Stimulated activated CD8-positive, alpha-beta memory T cell treated with anti-CD3 and anti-CD28 coated beads, Interleukin-4, amount 100 ng/mL, for 4 hours (primary cell): ENCODE measurements at places on chromosomes 3 and 15.

DNA sequence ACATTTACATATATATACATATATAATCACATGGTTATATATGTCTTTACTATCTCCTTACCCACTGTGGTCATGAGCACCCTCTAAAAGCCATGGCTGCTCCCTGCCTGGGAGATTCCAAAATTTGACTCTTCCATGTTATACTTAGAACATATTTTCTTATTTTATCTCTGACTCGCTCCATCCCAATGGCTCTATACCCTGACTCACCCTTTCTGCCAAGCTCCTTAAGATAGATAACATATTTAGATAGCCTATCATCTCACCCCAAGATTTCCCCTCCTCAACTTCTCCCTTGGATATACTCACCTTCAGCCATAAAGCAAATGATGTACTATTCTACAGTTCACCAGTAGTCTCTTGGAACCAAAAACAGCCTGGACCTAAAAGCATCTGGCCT is 65.1 kb downstream of the CD200R1L start:
- DNase-seq, result no peak

GRCh38 chr3:147836330-147836729 is 427.2 kb downstream of the ZIC1 start:
- no peak for DNase-seq

- DNase-seq, result no peak
Measured at GRCh38 chr3:112375117-112375516, 42.2 kb downstream of the CD200 start.

- no peak for DNase-seq
Measured at GRCh38 chr15:79243723-79244122, 38.8 kb upstream of the ANKRD34C start.

DNA sequence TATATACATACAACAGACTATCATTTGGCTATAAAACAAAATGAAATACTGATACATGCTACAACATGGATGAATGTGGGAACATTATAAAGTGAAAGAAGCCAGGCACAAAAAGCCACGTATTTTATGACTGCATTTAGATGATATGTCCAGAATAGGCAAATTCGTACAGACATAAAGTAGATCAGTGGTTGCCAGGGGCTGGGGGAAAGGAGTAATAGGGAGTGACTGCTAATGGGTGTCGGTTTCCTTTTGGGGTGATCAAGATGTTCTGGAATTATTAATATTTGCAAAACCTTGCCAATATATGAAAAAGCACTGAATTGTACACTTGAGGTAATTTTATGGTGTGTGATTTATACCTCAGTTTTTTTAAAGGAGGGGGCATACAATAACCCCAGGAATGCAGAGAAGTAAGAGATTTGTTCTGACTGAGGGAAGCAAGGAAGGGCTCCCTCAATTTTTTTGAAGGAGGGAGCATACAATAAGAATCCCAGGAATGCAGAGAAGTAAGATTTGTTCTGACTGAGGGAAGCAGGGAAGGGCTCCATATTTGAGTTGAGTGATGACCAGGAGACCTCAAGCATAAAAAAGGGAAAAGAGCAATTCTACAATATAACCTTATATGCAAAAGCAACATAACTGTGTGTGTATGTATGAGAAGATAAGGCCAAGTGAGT is 6.2 kb downstream of the PSMD6 start:
- DNase-seq, result no peak

GRCh38 chr3:45055032-45055410 is 28.9 kb downstream of the CLEC3B start:
- no peak for DNase-seq

GRCh38 chr3:64673159-64673715 is 14.6 kb downstream of the ADAMTS9 start:
- DNase-seq, result no peak

GRCh38 chr3:194514626-194515025 is 27.8 kb upstream of the ATP13A3 start:
- DNase-seq, result no peak

DNA sequence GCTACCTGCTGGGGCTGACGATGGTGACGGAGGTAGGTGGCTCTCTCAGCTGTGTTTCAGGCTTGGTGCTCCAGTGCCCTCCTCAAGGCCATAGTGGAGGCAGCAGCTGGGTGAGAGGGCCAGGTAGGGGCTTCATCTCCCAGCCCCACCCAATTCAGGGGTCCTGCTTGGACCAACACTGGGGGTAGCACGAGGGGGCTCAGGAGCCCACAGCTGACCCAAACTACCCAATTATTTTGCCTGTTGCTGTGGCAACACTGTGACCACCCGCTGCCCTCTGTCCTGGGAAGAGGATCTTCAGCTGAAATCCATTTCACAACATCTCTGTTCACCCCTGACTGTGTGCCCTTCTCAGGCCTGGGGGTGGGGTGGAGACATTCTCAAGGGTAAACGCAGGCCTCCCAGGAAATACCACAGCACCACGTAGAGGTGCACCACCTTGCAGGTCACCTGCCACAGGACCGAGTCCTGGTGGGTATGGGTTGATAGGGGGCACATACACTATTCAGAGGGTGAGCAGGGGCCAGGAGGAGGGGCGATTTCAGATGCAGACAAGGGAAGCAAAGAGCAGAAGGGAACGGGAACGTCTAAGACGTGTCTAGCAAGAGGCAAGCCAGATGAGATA is 62.7 kb downstream of the GRIP2 start:
- no peak for DNase-seq

GRCh38 chr3:83321457-83321856 is 1560.0 kb upstream of the GBE1 start:
- DNase-seq, result no peak

- no peak for DNase-seq
Measured at GRCh38 chr3:197424674-197425484, 126.5 kb upstream of the DLG1 start.

DNA sequence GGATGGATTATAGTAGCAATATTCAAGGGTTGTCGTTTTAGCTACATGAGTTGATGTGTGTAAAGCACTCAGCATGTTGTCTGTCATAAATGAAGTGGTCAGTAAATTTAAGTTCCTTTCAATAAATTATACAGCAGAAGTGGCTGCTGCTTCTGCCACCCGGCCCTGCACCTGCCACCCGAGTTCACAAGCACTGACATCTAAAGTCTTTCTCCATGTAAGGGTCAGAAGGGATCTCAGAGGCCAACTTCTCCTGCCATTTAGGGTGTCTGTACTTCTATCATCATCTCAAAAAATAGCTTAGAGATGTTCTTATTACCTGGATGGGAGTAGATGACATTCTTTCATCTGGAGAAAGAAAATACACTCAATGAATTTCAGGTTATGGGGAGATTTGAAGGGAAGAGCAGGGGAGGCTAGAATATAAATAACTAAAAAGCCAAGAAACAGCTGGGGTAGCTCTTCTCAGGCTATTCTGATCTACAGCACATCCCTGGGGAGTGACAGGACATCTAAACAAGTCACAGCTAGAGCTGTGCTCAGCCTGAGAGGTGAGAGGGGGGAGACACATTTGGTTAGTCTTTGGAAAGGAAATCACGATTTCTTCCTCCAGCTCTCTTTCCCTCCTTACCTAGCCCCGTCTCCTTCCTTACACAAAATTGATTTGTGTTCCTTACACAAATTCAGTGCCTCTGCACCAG is 8.0 kb downstream of the GCSAM start:
- DNase-seq, result no peak

DNA sequence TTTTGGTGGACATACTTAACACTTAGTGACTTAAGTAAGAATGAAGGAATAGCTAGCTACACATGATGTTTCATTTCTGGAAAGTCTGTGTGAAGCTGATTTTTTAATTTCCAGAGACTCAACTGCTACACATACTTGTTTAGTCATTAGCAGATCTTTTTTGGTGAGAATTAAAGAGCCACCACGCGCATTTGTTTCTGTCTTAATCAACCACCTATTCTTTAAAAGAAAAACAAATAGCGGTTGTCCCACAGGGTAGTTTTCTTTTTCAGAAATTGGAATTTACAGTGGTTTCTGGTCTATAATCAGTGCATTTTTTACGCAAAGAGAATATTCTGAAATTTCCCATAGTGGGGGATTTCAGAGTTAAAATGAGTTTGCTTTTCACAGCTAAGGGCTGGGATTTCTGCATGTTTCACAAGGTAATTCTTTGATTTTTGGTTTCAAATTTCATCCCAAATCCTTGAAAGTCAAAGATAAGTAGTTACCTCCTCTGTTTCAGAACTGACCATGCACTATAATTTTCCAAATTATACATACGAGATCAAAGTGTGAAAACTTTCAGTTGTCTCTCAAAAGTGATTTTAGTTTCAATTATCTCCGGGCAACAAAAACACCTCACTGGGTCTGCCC is 631.0 kb upstream of the GRM7 start:
- no peak for DNase-seq

DNA sequence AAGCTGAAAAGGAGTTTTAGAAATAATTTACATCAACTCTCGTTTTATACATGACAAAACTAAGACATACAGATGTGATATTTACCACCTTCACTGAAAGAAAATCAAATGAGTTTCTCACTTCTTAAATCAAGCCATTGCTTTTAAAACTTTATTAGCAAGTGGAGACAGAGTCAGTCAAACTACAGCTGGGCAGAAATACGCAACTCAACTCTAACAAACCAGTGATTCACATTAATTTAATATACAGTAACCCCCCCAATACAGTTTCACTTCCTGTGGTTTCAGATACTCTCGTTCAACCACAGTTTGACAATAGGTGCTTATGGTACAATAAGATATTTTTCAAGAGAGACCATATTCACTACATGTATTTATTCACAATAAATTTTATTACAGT is 477.1 kb downstream of the MAGI1 start:
- DNase-seq, result no peak

- no peak for DNase-seq
Measured at GRCh38 chr3:58349792-58350626, 17.3 kb downstream of the PXK start.

DNA sequence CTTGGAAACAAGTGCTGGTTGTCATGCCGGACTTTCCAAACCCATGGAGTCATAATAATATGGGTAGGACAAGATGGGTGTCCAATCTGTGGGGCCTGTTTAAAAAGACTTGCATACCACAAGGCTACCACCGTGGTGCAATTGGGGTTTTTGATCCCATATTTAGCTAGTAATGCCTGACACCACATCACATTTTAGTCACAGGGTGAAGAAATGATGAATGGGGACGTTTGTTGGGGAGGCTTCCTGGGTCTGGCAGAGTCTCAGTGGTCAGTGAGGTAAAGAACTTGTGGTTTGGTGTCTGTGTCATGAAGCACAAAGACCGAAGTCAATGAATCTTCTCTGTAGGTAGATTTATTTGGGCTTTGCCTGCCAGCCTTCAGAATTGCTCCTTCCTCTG is 31.0 kb downstream of the P3H2 start:
- DNase-seq, result no peak

- DNase-seq, result no peak
Measured at GRCh38 chr3:160006282-160007163, 17.9 kb downstream of the IL12A start.

DNA sequence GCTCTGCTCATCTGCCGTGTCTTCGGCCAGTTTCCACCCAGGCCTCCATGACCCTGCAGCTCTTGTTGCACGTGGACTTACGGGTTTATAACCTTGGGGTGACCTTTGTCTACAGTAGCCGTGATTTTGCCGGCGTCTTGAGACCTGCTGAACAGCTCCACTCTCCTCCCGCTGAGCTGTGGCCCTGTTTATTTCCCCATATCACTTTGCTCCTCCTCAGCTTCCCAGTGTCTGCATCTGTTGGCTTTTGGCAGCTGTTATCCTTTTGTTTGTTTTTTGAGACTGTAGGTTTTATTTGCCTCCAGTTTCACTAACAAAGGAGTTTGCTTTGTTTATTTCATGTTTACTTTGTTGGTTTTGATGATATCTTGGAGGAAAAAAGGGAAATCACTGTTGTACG is 29.3 kb upstream of the SLC28A1 start:
- DNase-seq, result no peak

- DNase-seq, result no peak
Measured at GRCh38 chr3:146781606-146782005, 176.5 kb upstream of the PLSCR5 start.

GRCh38 chr3:102926618-102927017 is 491.8 kb downstream of the ZPLD1 start:
- no peak for DNase-seq

DNA sequence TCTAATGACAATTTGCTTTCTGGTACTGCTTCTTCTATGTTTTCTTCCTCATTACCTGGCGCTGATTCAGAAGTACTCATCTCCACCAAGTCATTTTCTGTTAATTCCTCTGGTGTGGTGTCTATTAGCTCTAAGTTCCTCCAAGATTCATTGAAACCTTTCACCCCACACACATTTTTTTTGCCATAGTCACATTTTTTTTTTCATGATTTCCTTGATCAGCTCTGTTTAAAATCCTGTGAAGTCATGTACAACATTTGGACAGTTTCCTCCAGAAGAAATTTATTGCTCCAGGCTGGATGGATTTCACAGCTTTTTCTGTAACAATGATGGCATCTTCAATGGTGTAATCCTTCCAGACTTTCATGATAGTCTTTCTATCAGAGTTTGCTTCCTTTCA is 243.2 kb upstream of the VEPH1 start:
- DNase-seq, result no peak

GRCh38 chr15:35173444-35174118 is 88.5 kb upstream of the NANOGP8 start:
- no peak for DNase-seq

DNA sequence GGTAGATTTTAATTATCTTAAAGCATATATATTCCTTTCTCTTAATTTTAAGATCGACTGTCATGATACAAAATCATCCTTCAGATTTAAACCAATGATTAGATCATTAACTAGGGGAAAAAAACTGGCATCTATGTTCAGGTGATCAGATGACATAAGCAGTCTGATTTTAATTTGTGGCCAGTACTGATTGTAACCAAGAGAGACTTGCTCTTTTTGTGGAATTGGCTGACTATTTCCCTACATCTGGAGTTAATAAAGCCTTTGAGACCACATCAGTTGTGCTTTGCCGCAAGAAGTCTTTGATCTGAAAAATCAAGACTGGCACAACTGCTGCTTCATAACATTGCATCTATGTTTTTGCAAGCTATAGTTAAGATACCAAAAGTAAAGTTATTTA is 148.4 kb upstream of the CGNL1 start:
- DNase-seq, result no peak

GRCh38 chr3:156511987-156512677 is 42.8 kb downstream of the SSR3 start:
- no peak for DNase-seq

GRCh38 chr15:71496336-71496955 is 313.9 kb upstream of the NR2E3 start:
- no peak for DNase-seq

DNA sequence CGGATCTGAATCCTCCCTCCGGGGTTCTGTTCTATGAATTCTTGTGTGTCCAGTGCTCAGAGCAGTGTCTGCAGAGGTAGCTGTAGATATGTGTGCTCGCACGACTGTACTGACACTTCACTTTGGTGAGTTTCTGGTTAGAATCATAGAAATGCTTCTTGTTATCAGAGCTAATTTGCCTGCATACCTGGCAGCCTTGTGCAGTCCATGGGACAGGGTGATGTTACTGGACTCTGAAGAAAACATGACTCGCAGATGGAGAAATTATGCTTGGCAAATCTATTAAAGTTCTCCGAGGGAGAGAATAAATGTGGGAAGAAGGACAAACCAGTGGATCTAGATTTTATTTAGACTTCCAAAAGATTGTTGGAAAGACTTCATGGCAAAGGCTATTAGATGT is 12.2 kb downstream of the CGNL1 start:
- DNase-seq, result no peak

- DNase-seq, result no peak
Measured at GRCh38 chr3:123584284-123584987, 417 bp downstream of the HACD2 start.
